NCI-H526 (cell line): ENCODE measurements at places on chromosomes 16 and 17.

- DNase-seq: no peak
Measured at GRCh38 chr17:19399750-19400450, 11.1 kb upstream of the RNF112 start.

DNA sequence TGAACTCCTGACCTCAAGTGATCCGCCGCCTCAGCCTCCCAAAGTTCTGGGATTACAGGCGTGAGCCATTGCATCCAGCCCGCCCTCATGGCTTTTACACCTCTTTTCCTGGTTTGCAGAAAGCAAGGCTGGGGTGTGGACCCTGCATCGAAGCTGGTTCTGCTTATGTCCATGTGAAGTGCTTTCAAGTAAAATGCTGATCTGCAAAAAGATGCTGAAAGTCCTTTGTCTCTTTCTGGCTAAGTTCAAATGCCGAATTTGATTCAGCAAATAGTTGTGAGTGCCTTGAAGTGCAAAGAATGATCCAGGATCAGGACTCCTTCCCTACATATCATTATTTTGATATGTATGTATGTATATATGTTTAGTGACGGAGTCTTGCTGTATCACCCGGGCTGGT, 17.1 kb downstream of the NAA60 start:
- no peak for DNase-seq

DNA sequence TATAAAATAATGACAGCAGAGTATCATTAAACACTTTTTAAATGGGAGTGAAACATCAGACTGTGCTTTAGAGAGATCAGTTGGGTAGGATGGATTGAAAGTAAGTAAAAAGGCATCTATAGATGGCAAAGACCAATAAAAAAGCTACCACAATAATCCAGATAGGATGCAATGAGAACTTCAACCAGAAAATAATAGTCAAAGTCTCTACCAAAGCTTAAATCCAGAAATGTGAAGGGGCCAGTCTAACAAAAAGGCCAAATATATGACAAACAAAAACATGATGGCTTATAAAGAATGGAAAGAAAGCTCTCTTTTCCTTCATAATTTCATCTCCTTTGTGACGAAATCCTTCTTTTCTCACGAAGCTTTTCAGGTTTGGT, 12.3 kb downstream of the KANSL1 start:
- DNase-seq: no peak

DNA sequence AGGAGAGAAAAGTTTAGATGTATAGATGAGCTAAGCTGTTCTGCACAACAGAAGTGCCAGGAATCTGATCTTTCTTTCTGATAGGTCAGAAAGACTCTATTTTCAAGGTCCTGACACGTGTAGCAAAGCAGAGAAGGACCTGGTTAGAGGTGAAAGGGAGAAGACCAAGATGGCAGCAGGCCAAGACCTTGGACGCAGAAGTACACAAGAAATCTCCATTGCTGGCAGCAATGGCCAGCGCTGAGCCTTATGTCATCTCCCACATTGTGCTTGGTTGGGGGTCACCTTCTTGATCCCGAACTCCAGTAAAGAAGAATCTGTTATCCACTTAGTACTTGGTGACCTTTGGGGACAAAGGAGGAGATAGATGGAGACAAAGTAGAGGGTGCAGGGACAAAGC, 41.8 kb upstream of the AKAP1 start:
- no peak for DNase-seq

- DNase-seq: no peak
Measured at GRCh38 chr17:47676510-47677165, 17.3 kb upstream of the TBKBP1 start.

DNA sequence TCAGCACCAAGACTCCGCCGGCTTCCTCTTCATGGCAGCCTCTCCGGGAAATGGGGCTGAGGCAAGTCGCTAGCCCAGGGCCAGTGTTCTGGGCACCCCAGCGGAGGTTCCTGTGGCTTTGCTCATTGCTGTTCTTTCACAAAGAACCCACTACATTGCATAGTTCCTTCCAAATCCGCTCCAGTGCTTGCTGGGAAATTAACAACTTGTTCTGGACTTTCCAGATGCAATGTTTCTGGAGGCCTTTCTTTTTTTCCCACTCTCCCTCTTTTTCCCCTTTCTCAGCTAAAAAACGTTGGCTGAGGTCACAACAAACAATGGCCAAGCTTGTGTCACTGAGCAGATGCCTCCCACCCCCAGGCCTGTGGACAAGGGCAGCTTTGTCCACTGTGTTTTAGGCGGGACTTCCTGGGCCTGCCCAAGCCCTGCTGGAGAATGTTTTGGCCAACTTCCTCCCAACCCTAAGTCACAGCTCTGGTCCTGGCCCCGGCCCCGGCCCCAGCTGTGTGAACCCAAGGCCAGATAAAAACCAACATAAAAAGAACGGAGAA, 131.5 kb upstream of the RCVRN start:
- DNase-seq: no peak

- DNase-seq: no peak
Measured at GRCh38 chr16:50924759-50925545, 183.1 kb downstream of the CYLD start.

- no peak for DNase-seq
Measured at GRCh38 chr17:2419486-2419885, 18.6 kb upstream of the MNT start.

- DNase-seq: no peak
Measured at GRCh38 chr17:13544765-13545164, 57.0 kb downstream of the HS3ST3A1 start.

- no peak for DNase-seq
Measured at GRCh38 chr17:55577687-55578086, 66.4 kb upstream of the SMIM36 start.

DNA sequence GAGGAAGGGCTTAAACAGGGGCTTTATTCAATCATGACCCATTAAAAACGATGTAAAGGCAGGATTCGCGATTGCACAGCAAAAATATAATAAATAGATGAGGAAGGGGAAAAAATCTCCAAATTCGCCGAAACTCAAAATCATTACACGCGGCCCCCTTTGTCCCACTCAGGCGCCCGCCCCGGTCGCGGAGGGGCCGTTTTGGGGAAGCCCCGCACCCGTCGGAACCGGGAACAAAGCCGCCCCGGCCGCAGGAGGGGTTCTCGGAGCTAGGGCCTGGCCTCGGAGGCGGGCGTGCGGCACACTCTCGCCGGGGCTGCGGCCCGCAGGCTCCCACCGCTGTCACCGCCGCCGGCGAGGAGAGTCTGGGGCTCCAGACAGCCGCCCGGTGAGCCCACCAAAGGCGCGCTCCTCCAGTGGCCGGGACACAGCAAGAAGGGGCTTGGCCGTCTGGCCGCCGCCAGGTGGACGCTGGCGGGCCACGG, 521 bp downstream of the C16orf87 start:
- no peak for DNase-seq

DNA sequence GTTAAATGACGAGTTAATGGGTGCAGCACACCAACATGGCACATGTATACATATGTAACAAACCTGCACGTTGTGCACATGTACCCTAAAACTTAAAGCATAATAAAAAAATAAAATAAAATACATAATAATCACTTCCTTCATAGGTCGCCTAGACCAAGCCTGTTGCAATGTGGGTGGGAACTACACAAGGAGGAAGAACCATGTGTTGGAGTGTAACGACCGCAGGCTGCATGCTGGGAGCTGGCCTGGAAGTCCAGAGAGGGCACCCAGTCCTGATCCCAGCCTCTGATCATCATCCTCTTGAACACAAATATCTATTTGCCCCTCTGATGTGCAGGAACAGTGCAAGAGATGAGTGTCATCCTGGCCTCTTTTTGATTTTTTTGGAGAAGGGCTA, 224.7 kb upstream of the ASIC2 start:
- DNase-seq: no peak

DNA sequence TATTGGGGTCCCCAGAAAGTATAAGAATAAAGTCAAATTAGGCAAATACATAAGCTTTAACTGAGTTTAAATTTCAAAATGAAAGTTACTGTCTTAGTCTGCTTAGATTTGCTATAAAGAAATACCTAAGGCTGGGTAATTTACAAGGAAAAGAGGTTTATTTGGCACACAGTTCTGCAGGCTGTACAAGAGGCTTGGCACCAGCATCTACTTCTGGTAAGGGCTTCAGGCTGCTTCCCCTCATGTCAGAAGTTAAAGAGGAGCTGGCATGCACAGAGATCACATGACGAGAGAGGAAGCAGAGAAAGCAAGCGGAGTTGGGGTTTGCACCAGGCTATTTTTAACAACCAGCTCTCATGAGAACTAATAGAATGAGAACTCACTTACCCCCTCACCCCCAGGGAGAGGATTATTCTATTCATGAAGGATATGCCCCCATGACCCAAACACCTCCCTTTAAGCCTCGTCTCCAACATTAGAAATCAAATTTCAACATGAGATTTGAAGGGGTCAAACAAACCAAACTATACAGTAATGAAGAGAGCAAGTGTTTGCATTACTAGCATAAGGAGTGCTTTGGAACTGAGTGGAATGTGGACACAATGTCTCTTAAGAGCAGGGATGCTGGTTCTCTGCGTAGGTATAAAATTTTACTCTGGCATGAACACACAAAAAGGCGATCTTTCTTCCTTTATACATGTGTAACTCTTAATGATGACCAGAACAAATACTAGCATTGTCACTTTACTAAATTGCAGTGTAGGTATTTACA, 292.8 kb upstream of the PMFBP1 start:
- DNase-seq: no peak

- DNase-seq: no peak
Measured at GRCh38 chr17:66943484-66943883, 21.0 kb upstream of the CACNG4 start.

GRCh38 chr17:633133-633532, 81.5 kb downstream of the VPS53 start:
- no peak for DNase-seq
